Right forelimb (tissue), 1 donor: ENCODE measurements at places on chromosomes 12 and 14.

- DNase-seq = no peak
Measured at GRCh38 chr12:50686976-50687375, 76.9 kb upstream of the ATF1 start.

- peak; percentile 82 for DNase-seq
Measured at GRCh38 chr14:70972107-70972976, 65.1 kb downstream of the PCNX1 start.

DNA sequence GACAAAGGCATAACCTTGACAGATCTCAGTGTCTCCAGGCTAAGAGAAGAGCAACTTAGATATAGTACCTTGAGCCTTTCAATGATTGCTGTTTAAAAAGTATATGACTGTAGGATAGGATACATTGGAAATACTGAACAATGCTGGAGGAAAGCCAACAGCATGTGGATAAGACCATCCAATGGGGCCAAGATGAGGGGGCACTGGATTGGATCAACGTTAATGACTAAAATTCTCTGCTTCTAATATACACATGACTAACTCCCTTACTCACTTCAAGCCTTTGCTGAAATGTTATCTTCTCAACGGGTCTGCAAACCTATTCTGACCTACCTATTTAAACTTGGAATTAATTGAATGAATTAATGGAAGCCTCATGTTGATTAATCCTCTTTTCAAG, 354.9 kb downstream of the RAD51B start:
- no peak for DNase-seq

DNA sequence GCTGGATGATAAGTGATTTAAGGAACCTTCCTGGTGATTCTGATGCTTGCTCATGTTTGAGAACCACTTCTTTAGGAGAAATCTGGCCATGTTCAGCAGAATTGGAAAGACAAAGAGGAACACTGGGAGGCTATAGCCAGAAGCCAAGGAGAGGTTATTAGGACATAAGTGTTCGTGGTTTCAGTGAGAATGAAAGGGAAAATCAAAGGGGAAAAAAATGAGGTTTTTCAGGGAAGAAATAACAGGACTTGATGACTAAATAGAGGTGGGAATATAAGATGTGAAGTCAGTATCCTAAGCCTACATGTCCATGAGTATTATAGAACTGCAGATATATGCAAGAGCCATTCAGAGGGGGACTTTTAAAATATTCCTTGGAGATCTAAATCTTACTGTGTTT, 95.6 kb downstream of the DAAM1 start:
- DNase-seq = no peak

GRCh38 chr12:19150273-19150900, 20.9 kb downstream of the PLEKHA5 start:
- DNase-seq = no peak

DNA sequence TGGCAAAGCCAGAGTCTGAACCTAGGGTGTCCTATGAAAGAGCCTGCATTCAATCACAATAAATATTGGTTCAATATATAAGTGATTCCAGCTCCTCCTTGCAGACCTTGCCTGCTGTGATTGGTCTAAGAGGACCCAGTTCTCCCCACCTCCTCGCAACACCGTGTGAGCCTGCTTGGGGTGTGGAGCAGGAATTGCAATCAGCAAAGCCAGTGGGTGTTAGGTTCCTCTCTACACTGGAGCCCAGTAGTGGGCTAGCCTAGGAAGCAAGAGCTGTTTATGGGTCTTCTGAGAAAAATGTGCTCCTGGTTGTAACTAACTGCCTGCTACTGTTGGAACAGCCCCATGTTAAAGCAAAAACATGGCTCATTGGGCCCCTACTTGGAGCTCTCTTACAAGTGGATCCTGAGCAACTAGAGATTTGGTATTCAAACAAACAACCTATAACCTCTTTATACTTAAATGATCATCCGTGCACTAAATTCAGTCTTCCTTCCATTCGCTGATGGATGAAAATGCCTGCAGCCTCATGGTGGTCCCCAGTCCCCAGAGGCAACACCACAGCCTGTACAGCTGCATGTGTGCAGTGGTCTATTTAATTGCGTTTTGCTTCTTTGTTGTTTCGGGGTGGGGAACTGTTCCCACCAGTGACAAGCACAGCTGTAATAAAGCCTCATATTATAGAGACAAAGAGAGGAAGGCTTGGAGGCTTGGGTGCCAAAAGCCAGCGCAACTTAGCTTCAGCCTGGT, 3.7 kb upstream of the SELPLG start:
- DNase-seq = peak; percentile 37

- no peak for DNase-seq
Measured at GRCh38 chr12:107622001-107622400, 63.6 kb upstream of the PWP1 start.
